ENCODE measurements at places on chromosomes 1 and 21.

DNA sequence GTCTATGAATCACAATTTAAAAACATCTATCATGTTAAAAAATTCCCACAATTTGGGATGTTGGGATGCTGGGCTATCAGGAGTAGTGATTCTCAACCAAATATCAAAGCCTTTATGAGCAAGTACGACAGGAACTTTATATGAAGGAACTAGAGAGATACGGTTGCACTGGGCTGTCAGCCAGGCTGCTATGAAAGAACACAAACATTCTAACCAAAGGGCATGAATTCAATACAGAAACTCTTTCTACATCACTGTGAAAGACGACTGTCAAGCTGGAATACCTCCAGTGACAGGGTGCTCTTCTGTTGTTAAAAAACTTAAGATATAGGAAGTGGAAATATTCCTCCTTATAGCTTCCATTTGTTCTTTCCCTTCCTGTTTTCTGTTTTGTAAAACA lies 9.8 kb downstream of the CACNA1E start:
- DNase-seq: no peak

DNA sequence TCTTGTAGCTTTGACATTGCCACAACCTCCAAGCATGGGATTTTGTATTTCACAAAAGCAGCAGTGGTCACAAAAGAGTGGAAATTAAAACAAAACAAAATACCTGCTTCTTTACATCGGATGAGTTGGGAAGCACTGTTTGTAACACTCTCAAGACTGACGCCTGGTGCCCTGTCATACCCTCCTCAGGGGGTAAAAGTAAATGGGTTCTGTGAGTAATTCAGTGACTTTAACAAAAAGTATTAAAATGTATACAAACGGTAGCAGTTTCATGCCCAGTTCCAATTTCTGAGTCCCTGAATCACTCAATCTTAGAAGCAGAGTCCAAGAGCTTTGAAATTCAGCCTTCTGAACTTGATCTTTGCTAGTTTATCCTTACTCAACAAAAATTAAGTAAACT lies 152.5 kb downstream of the TIAM1 start:
- DNase-seq: no peak

- no peak for DNase-seq
These were observed 17.6 kb downstream of the MTFR1L start for GRCh38 chr1:25837262-25837875.

DNA sequence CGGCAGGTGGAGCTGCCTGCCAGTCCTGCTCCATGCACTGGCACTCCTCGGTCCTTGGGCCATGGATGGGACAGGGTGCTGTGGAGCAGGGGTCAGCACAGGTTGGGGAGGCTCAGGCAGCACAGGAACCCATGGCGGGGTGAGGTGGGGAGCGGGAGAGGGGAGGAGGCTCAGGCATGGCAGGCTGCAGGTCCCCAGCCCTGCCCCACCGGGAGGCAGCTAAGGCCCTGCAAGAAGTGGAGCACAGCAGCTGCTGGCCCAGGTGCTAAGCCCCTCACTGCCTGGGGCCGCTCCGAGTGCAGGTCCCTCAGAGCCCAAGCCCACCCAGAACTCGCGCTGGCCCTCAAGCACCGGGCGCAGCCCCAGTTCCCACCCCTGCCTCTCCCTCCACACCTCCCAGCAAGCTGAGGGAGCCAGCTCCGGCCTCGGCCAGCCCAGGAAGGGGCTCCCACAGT lies 691 bp upstream of the GBP5 start:
- DNase-seq: no peak

GRCh38 chr1:151147132-151147503 lies 687 bp upstream of the SEMA6C start:
- DNase-seq: no peak

- no peak for DNase-seq
These were observed 190.5 kb downstream of the GABPA start for GRCh38 chr21:25925064-25925800.

- no peak for DNase-seq
These were observed 381.0 kb downstream of the ZP4 start for GRCh38 chr1:237509748-237510147.

All from CD4-positive, alpha-beta T cell treated with Interleukin-6 at 100 ng/mL for 8 hours (primary cell).